ENCODE measurements at places on chromosomes 16 and 17.

- DNase-seq = no peak
Observed at GRCh38 chr16:81036751-81037350, 1.2 kb downstream of the ATMIN start.

DNA sequence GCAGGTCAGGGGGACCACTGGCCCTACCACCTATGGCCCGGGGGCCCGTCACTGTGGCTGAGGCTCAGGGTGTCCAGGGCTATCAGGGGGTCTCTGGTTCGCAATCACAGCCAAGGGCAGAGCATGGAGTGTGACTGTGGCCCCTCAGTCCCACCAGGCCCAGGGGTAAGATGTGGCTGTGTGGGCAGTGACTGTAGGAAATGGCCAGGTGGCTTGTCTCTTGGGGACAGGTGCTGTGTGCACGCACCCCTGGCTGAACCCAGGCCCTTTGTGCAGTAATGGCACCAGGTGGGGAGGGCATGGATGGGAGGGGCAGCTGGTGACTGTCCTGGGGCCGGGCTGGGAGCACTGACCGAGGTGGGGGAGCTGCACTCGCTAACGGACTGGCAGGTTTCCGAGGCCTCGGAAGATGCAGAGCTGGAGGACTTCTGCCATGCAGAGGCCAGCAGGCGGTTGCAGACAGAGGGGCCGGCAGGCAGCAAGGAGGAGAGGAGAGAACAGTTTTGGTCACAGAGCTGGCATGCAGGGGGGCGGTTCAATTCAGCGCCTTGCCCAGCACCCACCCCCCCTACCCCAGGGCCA is 18.8 kb downstream of the IL34 start:
- no peak for DNase-seq

DNA sequence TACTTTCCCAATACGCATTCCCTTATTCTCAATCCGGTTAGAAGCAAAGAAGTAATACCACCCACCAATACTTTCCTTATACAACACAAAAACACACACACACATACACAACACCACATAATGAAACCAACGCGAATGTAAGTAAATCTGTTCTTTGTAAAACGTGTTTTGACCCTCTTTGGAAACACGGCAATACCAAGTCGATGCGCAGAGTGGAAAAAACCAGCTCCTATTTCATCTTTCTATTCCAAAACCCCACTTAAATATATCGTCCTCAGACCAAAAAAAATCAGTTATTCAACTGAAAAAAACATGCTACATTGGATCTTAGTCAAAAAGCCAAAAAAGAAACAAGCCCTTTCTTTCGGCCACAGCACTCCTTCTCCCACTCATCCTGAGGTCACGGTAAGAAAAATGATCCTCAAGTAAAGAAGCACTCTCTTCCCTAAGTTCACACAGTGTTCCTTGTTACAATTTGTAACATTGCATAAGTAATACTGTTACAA is 31.0 kb upstream of the ARL4D start:
- peak; percentile 88 for DNase-seq

DNA sequence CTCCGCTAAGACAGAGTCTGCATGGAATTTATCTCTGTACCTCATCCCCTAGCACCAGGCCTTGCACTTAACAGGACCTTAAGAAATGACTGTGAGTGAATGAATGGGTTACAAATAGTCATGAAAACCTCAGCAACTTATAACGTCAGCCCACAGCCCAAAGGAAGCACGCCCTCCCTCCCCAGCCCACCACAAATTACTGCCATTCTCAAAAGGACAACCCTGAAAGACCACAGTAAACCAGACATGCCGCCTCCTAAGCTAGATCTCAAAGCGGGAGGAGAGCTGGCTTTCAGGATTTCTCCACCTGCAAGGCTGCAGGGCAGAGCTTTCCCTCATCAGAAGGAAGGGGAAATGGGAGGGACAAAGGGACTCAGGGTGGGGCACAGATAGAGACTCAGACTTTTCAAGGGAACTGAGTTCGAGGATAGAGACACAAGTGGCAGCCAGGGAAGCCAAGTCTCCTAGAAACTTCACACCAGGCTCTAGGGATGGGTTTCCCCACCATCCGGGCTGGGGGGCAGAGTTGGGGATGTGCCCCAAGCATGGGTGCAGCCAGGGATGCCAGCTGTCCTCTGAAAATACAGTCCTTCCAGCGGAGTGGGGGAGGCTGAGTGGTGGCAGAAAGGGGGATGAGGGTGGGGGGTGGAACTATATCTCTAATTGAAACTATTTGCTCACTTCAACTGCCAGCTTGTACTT is 56.7 kb downstream of the PLXDC1 start:
- DNase-seq = no peak

- DNase-seq = no peak
Observed at GRCh38 chr16:50711862-50712559, 18.6 kb downstream of the NOD2 start.

DNA sequence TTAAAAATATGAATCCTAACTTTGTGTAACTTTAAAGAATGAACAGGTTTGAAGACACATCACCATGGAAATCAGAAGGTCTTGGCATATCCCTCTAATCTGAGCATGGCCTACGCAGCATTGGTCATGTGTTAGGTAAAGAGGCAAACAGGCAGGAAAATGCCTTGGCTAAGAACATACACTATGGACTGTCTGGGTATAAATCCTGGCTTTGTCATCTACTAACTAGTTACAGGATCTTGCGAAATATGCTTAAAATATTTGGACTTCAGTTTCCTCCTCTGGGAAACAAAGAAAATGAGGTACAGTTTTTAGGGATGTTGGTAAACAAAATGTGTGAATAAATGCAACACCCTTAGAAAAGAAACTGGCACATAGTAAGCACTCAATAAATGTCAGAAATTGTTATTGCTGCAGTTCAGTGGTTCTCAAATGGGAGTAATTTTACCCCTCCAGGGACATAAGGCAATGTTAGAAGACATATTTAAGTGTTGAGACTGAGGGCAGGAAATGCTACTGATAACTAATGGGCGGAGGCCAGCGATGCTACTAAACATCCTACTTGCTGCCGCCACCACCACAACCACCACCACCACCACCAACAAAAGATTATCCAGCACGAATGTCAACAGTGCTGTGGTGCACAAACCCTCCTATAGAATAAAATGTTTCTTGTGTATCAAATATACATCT is 770.8 kb upstream of the SOX9 start:
- DNase-seq = peak; percentile 1

DNA sequence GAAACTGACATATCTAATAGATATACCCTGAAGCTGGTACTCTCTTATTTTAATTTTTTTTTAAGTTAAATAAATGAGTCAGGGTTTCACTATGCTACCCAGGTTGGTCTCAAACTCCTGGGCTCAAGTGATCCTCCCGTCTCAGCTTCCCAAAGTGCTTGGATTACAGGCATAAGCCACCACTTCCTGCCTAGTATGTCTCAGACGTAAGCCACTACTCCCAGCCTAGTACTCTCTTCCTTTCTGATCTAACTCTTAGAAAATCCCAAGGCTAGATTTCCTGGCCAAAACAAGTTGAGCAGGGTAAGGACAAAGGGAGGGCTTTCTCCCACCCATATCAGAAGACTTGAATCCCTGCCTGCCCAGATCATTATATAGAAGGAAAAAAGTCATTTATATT is 33.7 kb downstream of the HOXB1 start:
- DNase-seq = no peak

DNA sequence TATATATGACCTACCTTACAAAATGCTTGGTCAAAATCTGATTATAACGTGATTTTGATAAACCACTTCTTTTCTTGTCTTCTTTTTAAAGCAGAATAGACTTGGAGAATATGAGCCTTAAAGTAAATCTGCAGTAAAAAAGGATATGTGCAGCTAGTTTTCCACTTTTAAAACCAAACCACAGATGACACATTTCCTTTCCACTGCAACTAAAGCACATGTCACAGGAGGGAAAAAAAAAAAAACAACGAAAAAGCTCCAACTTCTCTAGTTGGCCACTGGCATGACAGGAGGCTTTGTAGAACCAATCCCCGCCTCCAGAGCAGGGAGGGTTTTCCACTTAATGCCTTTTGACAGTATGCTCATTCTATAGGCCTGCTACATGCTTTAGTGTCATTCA is at the start of gene EVI2A:
TSS of gene EVI2A (minus strand) at position 142 of the 400 bp plus-strand sequence. CDS start 2,609 bp downstream, outside the sequence.
- peak; percentile 80 for DNase-seq

- no peak for DNase-seq
Observed at GRCh38 chr17:17887752-17888304, 51.0 kb upstream of the SREBF1 start.

DNA sequence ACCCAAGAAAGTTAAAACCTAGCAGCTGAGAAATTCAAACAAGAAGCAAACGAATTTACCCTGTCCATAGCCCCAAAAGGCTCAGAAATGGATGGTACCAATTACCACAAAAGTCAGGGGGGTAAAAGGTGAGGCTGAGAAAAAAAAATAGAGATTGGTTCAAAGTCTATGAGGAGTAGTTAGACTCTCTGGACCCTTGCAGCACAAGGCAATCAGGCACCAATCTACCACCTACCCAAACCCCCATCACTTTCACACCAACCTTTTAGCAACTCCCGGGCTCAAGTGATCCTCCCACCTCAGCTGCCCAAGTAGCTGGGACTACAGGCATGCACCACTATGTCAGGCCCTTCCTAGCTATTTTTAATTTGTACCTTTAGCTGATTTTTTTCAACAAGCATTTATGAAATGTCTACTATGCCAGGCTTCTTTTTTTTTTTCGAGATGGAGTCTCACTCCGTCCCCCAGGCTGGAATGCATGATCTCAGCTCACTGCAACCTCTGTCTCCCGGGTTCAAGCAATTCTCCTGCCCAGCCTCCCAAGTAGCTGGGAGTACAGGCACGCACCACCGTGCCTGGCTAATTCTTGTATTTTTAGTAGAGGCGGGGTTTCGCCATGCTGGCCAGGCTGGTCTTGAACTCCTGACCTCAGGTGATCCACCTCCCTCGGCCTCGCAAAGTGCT is 40.8 kb downstream of the USP32 start:
- no peak for DNase-seq

Measured in HS-5 (cell line).